ENCODE measurements at places on chromosomes 5 and 9.

- peaks cover 29% of the 10 kb centered on the region for H3K36me3 ChIP-seq
- H3K27me3 ChIP-seq = no peaks in the 10 kb centered on the region
- H3K27ac ChIP-seq = no peak overlapping the region
- DNase-seq = peak; percentile 86
- H3K4me1 ChIP-seq = no peaks in the 10 kb centered on the region
Measured at GRCh38 chr9:133403766-133404453, 13.9 kb downstream of the REXO4 start.

DNA sequence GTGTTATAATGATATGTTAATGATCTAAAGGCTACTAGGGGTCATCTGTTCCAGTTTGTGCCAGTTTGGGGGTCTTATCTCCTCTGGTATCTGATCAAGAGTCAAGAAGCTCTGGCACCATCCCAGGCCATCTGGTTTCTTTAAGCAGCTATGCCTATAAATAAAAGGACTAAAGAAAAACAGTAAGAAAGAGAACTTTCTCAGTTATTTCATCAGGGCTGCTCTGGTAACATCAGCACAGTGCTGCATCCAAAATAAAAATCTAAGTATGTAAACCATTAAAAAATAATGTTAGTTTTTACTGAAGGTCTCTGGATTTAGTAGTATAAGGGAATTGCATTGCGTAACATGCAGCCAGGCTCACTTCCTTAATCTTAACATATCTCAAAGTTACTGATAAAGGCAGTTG, 185.0 kb downstream of the NR2F1-AS1 start:
- no peak overlapping the region for H3K27ac ChIP-seq
- H3K4me3 ChIP-seq = no peak overlapping the region
- H3K27me3 ChIP-seq = no peaks in the 10 kb centered on the region

DNA sequence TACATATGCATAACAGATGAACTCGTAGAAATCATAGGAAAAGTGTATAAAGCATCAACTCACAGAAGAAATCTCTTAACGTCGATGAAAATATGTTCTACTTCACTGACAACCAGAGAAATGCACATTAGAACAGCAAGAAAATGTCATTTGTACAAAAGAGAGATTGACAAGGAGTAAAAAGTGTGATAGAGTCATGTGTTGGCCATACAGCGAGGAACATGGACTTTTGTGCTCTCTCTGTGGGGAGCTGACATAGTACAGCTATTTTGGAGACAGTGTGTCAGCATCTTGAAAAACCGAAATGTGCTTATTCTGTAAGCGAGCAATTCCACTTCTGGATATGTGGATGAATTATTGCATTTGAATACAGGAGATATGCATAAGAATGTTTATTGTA, 477.9 kb downstream of the ICE1 start:
- no peaks in the 10 kb centered on the region for H3K36me3 ChIP-seq
- no peaks in the 10 kb centered on the region for H3K27me3 ChIP-seq
- H3K4me3 ChIP-seq = no peak overlapping the region
- H3K27ac ChIP-seq = no peak overlapping the region
- H3K4me1 ChIP-seq = no peaks in the 10 kb centered on the region

- H3K27ac ChIP-seq = no peak overlapping the region
- H3K4me1 ChIP-seq = no peaks in the 10 kb centered on the region
- no peaks in the 10 kb centered on the region for H3K27me3 ChIP-seq
Measured at GRCh38 chr9:95726756-95727155, 148.7 kb upstream of the ERCC6L2 start.

- H3K36me3 ChIP-seq = no peaks in the 10 kb centered on the region
- H3K4me3 ChIP-seq = no peak overlapping the region
- H3K27me3 ChIP-seq = no peaks in the 10 kb centered on the region
- no peak for DNase-seq
- H3K27ac ChIP-seq = no peak overlapping the region
Measured at GRCh38 chr5:91797576-91797975, 414.5 kb upstream of the ARRDC3 start.

DNA sequence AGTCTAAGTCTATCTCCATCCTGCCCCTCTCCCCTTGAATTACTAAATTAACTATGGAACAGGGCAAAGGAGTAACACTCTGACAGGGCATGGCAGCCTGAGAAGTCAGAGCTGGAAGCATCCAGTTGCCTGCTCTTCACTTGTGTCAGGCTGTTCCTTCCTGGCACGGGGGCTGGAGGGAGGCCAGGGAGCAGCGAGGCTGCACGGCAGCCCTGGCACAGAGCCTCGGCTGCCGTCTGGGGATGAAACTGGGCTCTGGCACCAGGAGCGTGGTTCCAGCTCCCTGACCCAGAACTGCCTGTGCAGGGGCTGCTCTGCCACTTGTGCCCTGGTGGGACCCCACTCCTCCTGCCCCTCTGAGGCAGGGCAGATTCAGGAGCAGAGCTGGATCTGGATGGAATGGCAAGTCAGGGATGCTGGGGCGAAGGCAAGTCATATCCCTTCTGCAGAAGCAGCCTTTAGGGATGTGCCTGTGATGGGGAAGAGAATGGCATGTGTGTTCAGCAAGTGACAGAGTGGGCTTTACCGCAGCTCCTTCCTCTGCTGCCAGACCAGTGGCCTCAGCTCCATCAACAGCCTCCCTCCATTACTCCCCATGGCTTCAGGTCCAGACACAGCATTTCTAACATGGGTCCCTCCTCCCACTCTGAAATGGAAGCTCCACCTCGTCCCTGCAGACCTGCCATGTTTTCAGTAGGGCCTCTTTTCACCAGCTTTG, 42.2 kb upstream of the PDE8B start:
- no peak overlapping the region for H3K27ac ChIP-seq
- no peaks in the 10 kb centered on the region for H3K4me1 ChIP-seq
- DNase-seq = peak; percentile 27

- no peak overlapping the region for H3K4me3 ChIP-seq
- peaks cover 4% of the 10 kb centered on the region for H3K36me3 ChIP-seq
- no peaks in the 10 kb centered on the region for H3K27me3 ChIP-seq
- no peak for DNase-seq
- H3K27ac ChIP-seq = no peak overlapping the region
Measured at GRCh38 chr9:125435776-125436612, 174.4 kb downstream of the GAPVD1 start.

DNA sequence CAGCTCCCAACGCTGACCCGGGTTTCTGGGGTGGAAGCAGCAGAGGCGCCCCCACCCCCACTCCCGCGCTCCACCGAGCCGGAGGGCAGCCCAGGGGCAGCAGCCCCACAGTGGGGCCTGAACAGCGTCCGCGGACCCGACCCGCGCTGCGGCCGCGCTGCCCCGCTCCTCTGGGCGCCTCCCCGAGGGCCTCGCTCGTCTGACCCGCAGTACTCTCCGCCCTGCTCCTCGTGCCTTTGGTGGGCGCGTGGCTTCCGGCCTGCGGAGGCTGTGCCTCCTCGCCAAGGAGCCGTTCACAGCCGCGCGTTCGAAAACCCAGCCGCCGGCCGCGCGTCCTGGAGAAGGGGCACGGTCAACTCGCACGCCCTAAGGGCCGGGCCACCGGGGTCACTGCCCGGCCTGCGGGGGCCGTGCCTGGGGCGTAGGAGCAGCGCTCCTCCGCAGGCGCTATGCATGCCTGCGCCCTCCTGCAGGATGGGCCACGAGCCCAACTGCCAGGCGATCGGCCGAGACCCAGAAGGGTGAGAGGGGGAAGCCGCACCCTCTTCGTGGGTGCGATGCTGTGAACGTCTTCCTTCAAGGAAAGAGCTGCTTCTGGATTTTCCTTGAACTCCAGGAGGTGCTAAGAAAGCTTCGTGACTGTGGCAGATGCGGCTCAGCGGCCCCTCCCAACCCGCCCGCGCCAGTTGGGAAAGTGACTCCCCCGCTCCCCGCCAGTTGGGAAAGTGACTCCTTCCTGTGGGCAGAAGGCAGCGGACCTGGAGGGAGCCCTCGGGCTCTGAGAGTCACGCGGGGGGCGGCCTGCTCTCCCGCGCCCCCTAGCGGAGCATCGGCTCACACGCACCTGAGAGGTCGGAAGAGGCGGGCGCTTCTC, 82.7 kb downstream of the HSD17B3 start:
- H3K27ac ChIP-seq = no peak overlapping the region
- no peaks in the 10 kb centered on the region for H3K27me3 ChIP-seq
- H3K4me3 ChIP-seq = no peak overlapping the region
- H3K4me1 ChIP-seq = peaks cover 2% of the 10 kb centered on the region
- no peaks in the 10 kb centered on the region for H3K36me3 ChIP-seq

- peaks cover under 1% of the 10 kb centered on the region for H3K27me3 ChIP-seq
- H3K36me3 ChIP-seq = no peaks in the 10 kb centered on the region
- no peak for DNase-seq
- H3K4me3 ChIP-seq = no peak overlapping the region
Measured at GRCh38 chr5:146529984-146530383, 14.0 kb upstream of the GPR151 start.

DNA sequence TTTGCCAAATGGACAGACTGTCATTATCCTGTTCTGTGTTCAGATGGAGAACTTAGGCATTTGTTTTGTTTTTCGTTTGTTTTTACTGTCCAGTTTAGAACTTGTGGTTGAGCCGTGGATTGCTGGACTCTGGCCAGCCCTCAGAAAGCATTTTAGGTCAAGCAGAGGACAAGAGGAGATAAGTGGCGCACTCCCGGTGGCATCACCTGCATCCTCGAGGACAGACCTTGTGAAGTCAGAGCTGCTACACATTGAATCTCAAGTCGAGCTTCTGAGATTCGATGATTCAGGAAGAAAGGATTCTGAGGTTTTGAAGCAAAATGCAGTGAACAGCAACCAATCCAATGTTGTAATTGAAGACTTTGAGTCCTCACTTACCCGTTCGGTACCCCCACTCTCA, 8.9 kb downstream of the MTRR start:
- no peak overlapping the region for H3K27ac ChIP-seq
- H3K4me3 ChIP-seq = no peak overlapping the region
- DNase-seq = no peak
- H3K36me3 ChIP-seq = peaks cover 85% of the 10 kb centered on the region
- no peaks in the 10 kb centered on the region for H3K4me1 ChIP-seq
- H3K27me3 ChIP-seq = no peaks in the 10 kb centered on the region

DNA sequence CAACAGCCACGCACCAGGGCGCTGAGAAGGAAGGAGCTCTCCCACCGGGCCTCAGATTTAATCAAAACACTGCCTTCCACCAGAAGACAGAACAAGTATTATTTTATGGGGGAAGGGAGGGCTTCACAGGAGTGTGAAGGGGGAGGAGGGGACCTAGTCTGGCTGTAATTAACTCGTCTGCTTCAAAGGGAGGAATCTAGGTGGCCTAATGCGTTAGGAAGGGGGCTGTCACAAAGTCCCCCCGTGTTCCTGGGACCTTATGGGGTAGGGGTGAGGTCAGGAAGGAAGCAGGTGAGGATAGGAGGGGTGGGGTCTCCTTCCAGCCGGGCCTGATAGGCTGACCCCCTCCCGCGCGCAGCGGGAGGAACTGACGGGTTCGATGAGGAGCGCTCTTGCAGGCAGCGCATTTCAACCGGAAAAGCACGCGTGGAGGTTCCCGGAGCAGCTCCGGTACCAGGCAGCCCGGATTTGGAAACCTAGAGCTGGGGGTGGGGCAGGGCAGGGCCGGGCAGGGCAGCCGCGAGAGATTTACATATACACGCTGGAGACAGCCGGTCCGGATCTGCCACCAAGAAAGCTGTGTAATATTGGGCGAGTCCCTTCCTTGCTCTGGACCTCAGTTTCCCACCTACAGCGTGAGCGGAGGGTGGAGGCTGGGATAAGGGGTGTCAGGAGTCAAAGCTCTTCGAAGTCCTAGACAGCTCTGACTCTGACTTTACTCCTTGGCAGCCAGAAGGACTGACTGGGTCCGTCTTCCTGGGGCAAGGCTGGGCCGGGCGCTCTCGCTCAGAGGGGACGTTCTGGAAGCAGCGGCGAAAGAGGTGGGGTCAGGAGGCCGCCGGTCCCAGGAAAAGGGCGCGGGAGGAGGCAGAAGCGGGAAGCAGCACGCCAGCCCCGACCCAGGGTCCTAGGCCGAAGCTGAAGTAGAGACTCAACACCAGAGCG, 1.8 kb downstream of the SHB start:
- H3K27me3 ChIP-seq = no peaks in the 10 kb centered on the region
- H3K4me1 ChIP-seq = peaks cover 23% of the 10 kb centered on the region
- H3K36me3 ChIP-seq = peaks cover 25% of the 10 kb centered on the region
- peak; percentile 78 for DNase-seq

- peak overlapping the region; percentile 75 for H3K27ac ChIP-seq
- peaks cover 16% of the 10 kb centered on the region for H3K36me3 ChIP-seq
- no peaks in the 10 kb centered on the region for H3K27me3 ChIP-seq
- no peak for DNase-seq
- no peaks in the 10 kb centered on the region for H3K4me1 ChIP-seq
Measured at GRCh38 chr5:148384380-148384737, 601 bp downstream of the FBXO38 start.

- DNase-seq = peak; percentile 59
- H3K27me3 ChIP-seq = no peaks in the 10 kb centered on the region
- H3K36me3 ChIP-seq = no peaks in the 10 kb centered on the region
- H3K4me3 ChIP-seq = no peak overlapping the region
Measured at GRCh38 chr5:151293624-151294023, 9.9 kb downstream of the SLC36A3 start.

GRCh38 chr9:111896942-111897600, 457 bp downstream of the UGCG start:
- no peaks in the 10 kb centered on the region for H3K4me1 ChIP-seq
- H3K27me3 ChIP-seq = no peaks in the 10 kb centered on the region
- H3K4me3 ChIP-seq = peak overlapping the region; percentile 95
- peak overlapping the region; percentile 84 for H3K27ac ChIP-seq

- H3K4me1 ChIP-seq = peaks cover 5% of the 10 kb centered on the region
- no peaks in the 10 kb centered on the region for H3K36me3 ChIP-seq
- H3K27me3 ChIP-seq = no peaks in the 10 kb centered on the region
- no peak for DNase-seq
- H3K27ac ChIP-seq = no peak overlapping the region
Measured at GRCh38 chr5:40224421-40224820, 455.3 kb upstream of the PTGER4 start.

GRCh38 chr9:73611032-73611431, 459.4 kb downstream of the ANXA1 start:
- peak overlapping the region; percentile 37 for H3K4me3 ChIP-seq
- no peak overlapping the region for H3K27ac ChIP-seq

DNA sequence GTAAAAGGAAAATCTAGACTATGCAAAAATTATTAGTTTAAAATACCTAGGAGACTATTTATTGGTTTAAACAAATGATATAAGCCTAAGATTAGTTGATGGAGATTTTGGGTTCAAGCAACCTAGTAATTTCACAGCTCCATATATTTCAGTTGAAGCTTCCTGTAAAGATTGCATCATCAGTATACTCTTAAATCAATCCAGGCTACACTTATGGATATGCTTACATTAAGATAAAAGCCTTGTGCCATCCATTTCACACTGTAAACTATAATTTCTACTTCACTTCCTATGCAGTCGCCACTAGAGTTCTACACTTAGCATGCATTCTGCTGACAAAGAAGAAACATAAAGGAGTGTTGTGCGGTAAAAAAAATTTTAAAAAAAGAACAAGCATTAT, 7.3 kb upstream of the LIX1 start:
- H3K27ac ChIP-seq = no peak overlapping the region
- no peaks in the 10 kb centered on the region for H3K4me1 ChIP-seq
- H3K36me3 ChIP-seq = no peaks in the 10 kb centered on the region

GRCh38 chr9:137758067-137758466, 119.5 kb upstream of the CACNA1B start:
- H3K4me3 ChIP-seq = no peak overlapping the region
- H3K27ac ChIP-seq = no peak overlapping the region
- H3K36me3 ChIP-seq = peaks cover 84% of the 10 kb centered on the region
- H3K4me1 ChIP-seq = no peaks in the 10 kb centered on the region
- no peaks in the 10 kb centered on the region for H3K27me3 ChIP-seq
